Cardiac septum (tissue), 1 donor: ENCODE measurements at places on chromosomes 5 and 9.

DNA sequence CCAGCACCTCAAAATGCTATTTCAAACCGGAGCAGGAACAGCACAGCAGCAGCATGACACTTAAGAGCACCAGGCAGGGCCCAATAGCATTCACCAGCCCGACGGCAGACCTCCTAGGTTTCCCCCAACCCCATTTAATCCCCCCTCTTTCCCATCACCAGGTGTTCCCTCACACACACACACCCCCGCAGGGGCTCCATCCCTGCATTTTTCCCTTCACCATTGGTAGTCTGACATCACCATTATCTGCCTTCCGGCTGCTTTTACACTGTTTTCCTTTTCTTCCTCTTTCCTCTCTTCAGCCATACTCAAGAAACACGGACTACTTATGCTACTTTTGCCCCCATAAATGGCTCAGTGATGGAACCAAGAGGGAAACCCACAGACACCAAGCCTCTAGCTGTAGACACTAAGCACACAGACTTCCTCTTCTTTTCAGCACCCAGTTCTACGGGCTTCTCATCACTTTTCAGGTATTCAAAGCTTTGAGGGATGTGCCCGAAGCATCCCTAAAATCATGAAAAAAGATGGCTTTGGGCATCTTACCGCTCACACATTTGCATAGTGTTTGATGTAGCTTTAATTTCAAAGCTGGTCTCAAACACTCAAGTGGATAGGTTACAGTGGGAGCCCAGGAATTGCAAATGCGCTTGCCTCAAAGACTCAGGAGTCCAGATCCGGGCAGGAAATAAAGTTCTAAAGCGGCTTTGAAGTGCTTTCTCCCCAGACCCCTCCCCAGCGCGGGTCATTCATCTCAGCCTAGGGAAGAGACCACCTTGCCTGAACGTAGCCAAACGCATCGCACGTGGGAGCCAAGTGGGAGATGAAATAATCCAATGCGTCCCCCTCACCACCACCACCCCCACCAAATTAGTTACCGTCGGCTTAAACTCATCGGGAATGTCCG, 141.5 kb downstream of the TSSK1B start:
- no peak for DNase-seq

DNA sequence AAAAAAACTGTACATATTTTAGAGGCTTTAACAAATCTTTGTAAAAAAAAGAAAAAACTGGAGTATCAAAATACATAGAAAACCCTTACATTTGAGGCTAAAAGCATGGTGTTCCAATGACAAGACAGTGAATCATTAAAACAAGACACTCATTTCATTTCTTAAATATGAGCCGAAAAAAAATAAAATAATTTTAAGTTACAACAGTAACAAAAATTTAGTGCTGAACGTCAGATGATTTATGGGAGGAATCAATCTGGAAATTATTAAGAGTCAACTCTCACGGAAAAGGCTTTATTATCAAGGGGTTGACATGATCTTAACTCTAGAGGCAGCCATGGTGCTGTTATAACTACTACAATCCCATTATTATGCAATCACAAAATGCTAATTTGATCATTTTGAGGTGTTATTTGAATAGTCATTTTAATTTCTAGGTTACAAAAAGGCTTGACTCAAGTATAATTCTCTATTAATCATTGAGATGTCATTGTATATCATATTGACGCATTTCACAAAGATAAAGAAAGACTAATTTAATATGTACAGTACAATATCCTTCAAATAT, 51.9 kb downstream of the MAPKAP1 start:
- no peak for DNase-seq

GRCh38 chr5:13478831-13479465, 465.5 kb downstream of the DNAH5 start:
- DNase-seq: no peak

DNA sequence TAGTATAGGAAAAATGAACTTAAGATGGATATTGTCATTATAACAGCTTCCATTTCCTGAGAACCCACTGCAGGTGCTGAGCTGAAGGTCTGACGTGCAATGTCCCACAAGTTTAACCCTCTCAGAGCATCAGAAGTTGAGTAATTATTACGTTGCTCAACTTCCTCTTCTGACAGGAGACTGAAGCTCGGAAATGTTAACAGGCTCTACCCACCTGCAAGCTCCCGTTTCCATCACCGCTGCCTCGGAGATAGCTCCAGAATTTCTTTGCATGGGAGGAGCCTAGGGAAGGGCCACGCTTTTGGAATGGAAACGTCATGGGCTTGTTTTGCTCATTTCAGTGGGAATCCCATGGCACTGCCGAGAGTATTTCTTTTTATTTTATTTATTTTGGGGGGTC, 1.0 kb upstream of the NTMT1 start:
- DNase-seq: no peak

GRCh38 chr9:134442486-134443173, 116.4 kb downstream of the RXRA start:
- no peak for DNase-seq

GRCh38 chr9:36597412-36598178, 24.9 kb downstream of the MELK start:
- DNase-seq: no peak

DNA sequence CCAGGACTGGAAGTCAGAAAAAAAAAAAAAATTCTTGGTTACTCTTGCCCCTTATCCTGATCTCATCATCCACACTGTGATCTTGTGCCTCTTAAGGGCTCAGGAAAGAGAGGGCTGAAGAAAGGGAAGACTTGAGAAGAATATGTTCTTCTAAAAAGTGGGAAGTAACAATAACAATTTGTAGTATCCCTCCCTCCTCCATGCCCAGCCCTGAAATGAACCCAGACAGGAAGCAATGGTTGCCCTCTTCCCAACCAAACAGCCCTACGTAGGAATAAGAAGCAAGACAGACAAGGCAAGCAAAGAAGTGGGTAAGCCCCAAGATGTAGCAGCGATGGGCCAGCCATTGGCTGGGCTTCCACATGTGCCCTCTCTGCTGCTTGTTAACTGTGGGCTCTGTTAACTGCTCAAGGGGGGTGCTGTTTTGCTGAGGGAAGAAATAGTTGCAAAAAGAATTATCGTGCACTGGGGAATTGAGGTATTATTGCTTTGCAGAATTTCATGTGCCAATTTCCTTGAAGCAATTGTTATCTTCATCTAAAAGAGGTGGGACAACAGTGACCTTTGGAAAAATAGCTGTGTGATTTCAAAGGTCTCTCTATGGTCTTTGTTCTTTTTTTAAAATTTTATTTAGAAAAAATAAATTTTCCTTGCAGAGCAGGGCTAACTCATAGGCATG, 146.6 kb upstream of the PCA3 start:
- DNase-seq: no peak

DNA sequence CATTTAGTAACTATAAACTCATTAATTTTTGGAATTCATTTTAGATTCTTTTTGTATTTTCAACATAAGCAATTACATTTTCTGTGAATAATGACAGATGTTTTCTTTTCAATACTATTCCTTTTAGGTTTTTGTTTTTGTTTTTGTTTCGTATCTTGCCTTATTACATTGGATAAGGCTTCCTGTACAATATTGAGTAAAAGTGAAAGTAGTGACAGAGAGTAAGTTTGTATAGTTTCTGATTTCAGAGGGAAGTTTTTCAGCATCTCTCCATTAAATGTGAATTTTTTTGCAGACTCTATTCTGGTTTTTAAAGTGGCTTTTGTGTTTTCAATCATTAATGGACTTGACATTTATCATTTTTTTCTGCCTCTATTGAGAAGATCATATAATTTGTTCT, 12.8 kb upstream of the CAMK4 start:
- DNase-seq: no peak

- no peak for DNase-seq
These were observed 43.7 kb upstream of the TEK start for GRCh38 chr9:27065288-27065687.

- no peak for DNase-seq
These were observed 318.5 kb downstream of the TRPM3 start for GRCh38 chr9:70802758-70803436.

- DNase-seq: no peak
These were observed 50.9 kb upstream of the ZNF354B start for GRCh38 chr5:178808886-178809285.

DNA sequence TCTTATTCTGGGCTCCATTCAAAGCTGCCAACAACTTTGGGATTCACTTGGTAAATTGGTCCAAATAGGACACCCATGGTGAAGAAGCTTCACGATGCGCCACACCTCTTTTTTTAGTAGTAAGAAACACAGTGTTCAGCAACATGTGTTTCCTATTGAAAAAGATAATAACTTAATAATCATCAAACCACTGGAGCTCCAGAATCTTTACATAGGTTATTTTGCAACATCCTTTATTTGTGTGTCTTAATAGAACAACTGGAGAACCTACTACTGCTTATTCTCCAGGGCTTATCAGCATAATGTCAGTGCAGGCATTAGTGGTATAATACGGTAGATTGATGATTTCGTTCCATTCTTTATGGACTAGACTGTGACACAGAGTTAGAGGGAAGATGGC, 63.3 kb upstream of the DAPK1 start:
- DNase-seq: no peak

- no peak for DNase-seq
These were observed 130.7 kb upstream of the ACO1 start for GRCh38 chr9:32253731-32254130.

GRCh38 chr9:128902351-128903078, 18.3 kb upstream of the PHYHD1 start:
- no peak for DNase-seq

- DNase-seq: no peak
These were observed 465.7 kb downstream of the DIRAS2 start for GRCh38 chr9:90176901-90177300.

DNA sequence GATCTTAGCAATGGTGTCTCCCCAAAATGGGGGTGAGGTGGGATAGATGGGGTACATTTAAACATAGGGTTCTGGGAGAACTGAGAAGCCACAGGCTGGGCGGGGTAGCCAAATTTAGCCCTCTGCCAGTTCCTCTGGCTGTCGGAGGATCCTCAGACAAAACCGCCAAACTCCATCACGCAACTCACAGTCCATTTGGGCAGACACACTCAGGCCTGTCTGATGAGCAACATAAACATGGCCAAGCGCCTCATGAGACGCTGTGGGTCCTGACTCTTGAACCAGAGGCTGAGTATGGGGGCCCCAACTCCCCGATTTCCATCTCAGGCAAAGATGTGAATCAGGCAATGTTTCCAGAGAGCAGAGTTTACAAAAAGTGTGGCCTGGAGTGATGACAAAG, 162.3 kb downstream of the FGF18 start:
- DNase-seq: no peak

- DNase-seq: no peak
These were observed 15.8 kb downstream of the NEK6 start for GRCh38 chr9:124273427-124274160.

GRCh38 chr5:65133477-65134110, 348.1 kb downstream of the ADAMTS6 start:
- no peak for DNase-seq

GRCh38 chr5:43603344-43604217, 601 bp downstream of the NNT start:
- peak; percentile 92 for DNase-seq

GRCh38 chr5:90645024-90645610, 86.5 kb downstream of the ADGRV1 start:
- no peak for DNase-seq

- no peak for DNase-seq
These were observed 105.4 kb downstream of the LPAR1 start for GRCh38 chr9:110932863-110933262.
